Karpas-422 (cell line): ENCODE measurements at places on chromosomes 3 and 15. TPM values are rescaled to one million over a fixed set of nuclear protein-coding genes. Genes with fewer than 3 reads are reported as not detected.
A peak's percentile ranks its signal among the peaks of the same experiment; 100 is the strongest.

DNA sequence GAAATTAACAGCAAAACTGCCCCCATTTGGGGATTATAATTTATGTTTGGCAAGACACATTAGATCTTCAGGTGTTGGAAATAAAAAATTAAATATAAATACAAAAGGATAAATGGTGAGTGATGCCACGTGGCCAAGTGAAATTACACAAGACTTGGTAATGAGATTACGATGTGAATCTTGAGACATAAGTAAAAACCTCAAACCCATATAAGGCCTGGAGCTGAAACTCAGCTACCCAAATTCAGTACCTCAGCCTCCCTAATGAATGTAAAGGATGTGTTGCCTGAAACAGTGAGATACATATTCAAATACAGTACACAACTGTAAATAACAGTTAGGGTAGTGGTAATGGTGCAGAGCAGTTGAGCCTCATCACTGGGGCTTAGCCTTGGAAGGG, 1146.6 kb downstream of the OTOL1 start:
- no peak overlapping the region for H3K27ac ChIP-seq
- H3K4me1 ChIP-seq, result no peaks in the 10 kb centered on the region
- no peak for DNase-seq
- H3K4me3 ChIP-seq, result no peak overlapping the region
- no peaks in the 10 kb centered on the region for H3K36me3 ChIP-seq

DNA sequence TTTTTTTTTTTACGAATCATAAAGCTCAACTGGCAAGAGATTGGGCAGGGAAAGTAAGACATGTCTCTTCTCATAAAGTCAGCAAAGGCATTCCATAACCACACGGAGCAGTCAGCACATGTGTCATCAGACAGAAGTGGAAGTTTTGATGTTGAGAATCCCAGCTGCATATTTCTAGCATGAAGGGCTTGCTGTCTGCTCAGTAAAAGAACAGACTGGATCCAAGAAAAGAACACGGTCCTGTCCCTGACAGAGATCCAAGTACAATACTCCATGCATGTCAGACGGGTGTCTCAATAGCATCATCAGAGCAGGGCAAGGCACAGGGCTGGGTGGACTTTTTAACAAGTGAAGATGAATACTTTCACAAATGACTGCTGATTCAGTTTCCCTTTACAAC, 38.2 kb downstream of the ABI3BP start:
- H3K4me3 ChIP-seq, result no peak overlapping the region
- no peak for DNase-seq
- no peaks in the 10 kb centered on the region for H3K27me3 ChIP-seq
- H3K36me3 ChIP-seq, result no peaks in the 10 kb centered on the region
- H3K27ac ChIP-seq, result no peak overlapping the region
- H3K4me1 ChIP-seq, result no peaks in the 10 kb centered on the region

SLC12A8 gene
- 156 and 183 TPM in 2 replicates for total RNA-seq

- peak overlapping the region; percentile 87 for H3K4me3 ChIP-seq
- H3K4me1 ChIP-seq, result peaks cover 23% of the 10 kb centered on the region
- peak; percentile 64 for DNase-seq
- H3K27ac ChIP-seq, result peak overlapping the region; percentile 83
- H3K27me3 ChIP-seq, result no peaks in the 10 kb centered on the region
- H3K36me3 ChIP-seq, result no peaks in the 10 kb centered on the region
Measured at GRCh38 chr15:65869954-65870871, 922 bp downstream of the RAB11A start.

DNA sequence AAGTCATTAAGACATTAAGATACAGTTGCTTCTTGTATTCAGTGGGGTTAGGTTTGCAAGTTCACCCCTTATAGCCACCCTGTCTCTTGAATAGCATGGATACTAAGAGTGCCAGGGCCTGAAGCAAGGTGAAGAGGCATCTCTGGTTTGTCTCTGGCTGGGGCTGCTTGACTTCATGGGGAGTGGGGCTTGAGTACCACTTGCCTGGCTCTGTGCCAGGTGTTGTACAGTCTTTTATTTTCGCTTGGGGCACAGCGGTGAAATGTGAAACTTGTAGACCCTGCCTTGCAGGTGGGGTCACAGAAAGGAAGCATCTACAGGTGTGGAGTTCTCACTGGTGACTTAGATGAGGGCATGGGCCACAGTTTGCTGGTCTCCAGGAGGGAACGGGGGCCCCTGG, 152.1 kb downstream of the PDE8A start:
- no peak for DNase-seq
- H3K27ac ChIP-seq, result no peak overlapping the region
- H3K4me1 ChIP-seq, result no peaks in the 10 kb centered on the region

- H3K36me3 ChIP-seq, result no peaks in the 10 kb centered on the region
- H3K4me3 ChIP-seq, result no peak overlapping the region
- H3K27ac ChIP-seq, result no peak overlapping the region
- H3K27me3 ChIP-seq, result no peaks in the 10 kb centered on the region
Measured at GRCh38 chr3:156017352-156018030, 102.9 kb upstream of the KCNAB1 start.

- peak; percentile 55 for DNase-seq
- no peaks in the 10 kb centered on the region for H3K36me3 ChIP-seq
- no peaks in the 10 kb centered on the region for H3K27me3 ChIP-seq
- H3K4me3 ChIP-seq, result no peak overlapping the region
- H3K4me1 ChIP-seq, result no peaks in the 10 kb centered on the region
Measured at GRCh38 chr3:81218023-81218422, 543.4 kb downstream of the GBE1 start.

CFAP161 gene
- 0.11 TPM in 1 of 2 replicates, not detected in the other for total RNA-seq

- H3K4me3 ChIP-seq, result no peak overlapping the region
- no peak overlapping the region for H3K27ac ChIP-seq
- no peaks in the 10 kb centered on the region for H3K36me3 ChIP-seq
- peaks cover 10% of the 10 kb centered on the region for H3K4me1 ChIP-seq
Measured at GRCh38 chr15:76057332-76058000, 2.3 kb upstream of the TMEM266 start.

DNA sequence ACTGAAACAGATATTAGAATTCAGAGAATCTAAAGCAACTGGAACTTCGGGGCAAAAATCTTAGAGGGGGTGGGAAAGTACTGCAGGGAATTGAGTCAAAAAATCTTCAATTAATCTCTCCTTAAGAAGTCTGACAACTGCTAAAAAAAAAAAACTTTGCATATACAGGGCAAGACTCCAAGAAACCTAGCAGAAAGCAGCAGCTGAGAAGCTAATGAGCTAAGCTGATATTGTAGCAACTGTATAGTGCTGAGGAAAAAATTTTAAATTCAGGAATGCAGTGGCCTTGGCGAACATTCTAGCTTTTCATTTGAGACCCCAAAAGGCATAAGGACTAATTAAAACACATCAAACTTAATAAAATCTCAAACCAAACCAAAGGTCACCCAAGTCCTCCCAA, 113.6 kb downstream of the SCAPER start:
- no peaks in the 10 kb centered on the region for H3K27me3 ChIP-seq
- no peaks in the 10 kb centered on the region for H3K36me3 ChIP-seq
- no peak overlapping the region for H3K4me3 ChIP-seq
- no peak for DNase-seq

DNA sequence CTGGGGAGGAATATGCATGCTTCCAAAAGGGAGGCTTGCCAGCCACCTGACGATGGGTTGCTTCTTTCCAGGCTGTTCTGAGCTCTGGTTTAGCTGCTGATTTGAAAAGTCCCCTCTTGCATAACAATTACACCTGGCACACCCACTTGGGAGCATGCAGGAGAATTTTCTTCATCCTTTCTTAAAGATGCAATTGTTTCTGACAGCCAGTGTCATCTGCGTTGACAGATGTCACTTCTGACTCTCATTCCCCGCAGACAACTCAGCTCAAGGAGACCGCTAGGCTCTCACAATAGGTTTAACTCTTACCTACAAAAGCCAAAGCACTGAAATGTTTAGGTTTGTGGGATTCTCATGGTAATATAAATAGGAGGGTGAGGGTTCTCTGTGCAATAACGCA, 185.6 kb upstream of the SYNPR start:
- no peaks in the 10 kb centered on the region for H3K36me3 ChIP-seq
- no peak for DNase-seq
- no peaks in the 10 kb centered on the region for H3K4me1 ChIP-seq
- no peaks in the 10 kb centered on the region for H3K27me3 ChIP-seq
- no peak overlapping the region for H3K4me3 ChIP-seq

DNA sequence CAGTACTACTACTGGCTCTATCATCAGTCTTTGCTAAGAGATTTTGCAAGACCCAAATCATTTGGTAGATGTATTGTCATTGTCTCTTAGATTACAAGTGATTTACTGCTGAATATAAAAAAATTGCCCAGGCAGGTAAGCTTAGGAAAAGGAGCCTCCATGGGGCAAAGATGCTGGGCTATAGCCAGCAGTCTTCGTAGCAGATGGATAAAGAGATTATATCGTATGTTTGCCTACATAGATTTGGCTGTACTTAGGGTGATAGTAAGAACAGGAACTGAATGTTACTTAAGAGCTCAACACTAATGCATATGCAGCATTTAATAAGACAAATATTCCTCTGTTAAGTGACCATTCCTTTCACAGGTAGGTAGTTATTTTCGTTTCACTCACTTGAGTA, 48.9 kb downstream of the PTPRG start:
- DNase-seq, result no peak
- no peaks in the 10 kb centered on the region for H3K4me1 ChIP-seq
- no peak overlapping the region for H3K4me3 ChIP-seq
- H3K27ac ChIP-seq, result no peak overlapping the region

CMTM8 gene
- total RNA-seq, result 0.14 and 0.19 TPM in 2 replicates

RBP2 gene
- not detected in 2 replicates for total RNA-seq

DNA sequence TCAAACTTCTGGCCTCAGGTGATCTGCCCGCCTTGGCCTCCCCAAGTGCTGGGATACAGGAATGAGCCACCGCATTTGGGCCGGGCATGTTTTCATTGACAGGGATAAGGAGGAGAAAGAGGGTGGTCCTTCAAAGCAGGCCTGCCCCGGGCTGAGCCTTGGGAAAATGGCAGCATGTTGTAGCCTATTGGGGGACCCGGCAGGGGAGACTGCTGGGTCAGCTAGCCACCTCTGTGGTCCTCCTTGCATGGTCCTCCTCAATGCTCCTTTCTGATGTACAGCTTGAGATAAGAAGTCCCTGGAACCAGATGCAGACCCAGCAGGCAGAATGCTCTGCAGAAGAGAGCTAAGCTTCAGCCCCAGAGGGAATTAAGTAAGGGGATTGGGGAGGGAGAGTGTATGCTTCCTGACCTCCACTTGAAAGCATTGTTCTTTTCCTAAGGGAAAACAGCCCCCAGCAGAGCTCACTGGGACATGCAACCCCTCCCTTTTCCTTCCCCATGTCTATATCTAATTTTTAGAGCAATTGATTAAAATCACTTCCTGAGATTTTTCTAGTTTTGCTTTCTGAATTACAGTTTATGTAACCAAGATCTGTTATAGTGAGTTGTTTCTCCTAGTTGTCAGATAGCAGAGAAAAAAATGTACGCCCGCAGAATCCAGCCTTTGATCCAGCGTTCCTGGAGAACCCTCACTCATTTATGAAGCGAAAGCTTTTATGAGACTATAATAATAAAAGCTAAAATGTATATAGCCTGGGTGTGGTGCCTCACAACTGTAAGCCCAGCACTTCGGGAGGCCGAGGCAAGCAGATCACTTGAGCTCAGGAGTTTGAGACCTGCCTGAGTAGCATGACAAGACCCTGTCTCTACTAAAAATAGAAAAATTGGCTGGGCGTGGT, 48.7 kb upstream of the VILL start:
- H3K36me3 ChIP-seq, result no peaks in the 10 kb centered on the region
- no peaks in the 10 kb centered on the region for H3K4me1 ChIP-seq
- H3K4me3 ChIP-seq, result no peak overlapping the region
- DNase-seq, result no peak
- H3K27me3 ChIP-seq, result no peaks in the 10 kb centered on the region
- no peak overlapping the region for H3K27ac ChIP-seq

ARPIN gene
- total RNA-seq, result not detected in 2 replicates

DNA sequence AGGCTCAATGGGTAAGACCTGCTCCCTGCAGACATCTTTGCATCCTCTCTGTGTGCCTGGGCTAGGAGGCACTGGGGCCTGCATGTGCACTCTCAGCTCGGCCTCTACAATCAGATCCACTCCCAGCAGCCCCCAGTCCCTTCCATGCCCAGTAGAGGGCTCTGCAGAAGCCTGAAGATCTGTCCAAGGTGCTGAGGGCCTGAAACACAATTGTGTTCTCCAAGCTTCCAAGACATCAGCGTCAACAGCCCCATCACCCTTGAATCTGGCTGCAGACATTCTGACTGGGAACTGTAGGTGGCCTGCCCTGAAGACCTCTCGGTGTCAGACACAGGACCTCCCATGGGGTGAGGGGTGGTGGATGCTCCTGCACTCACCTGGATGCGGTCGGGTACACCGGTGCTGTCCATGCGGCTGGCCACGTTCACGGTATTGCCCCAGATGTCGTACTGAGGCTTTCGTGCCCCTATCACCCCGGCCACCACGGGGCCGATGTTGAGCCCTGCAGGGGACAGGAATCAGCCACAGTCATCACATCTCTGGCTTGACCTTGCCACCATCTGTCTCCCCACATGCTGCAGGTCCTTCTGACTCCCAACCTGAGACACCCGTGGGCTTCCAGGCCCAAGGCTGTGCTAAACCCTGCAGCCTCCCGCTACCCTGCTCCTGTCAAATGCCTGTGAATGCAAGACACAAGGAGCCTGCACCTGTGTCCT, 84.7 kb downstream of the SEC22A start:
- no peaks in the 10 kb centered on the region for H3K36me3 ChIP-seq
- no peaks in the 10 kb centered on the region for H3K27me3 ChIP-seq
- no peaks in the 10 kb centered on the region for H3K4me1 ChIP-seq
- DNase-seq, result peak; percentile 90
- no peak overlapping the region for H3K27ac ChIP-seq

- no peaks in the 10 kb centered on the region for H3K27me3 ChIP-seq
- no peak overlapping the region for H3K4me3 ChIP-seq
- no peak for DNase-seq
- peaks cover 11% of the 10 kb centered on the region for H3K4me1 ChIP-seq
- H3K36me3 ChIP-seq, result no peaks in the 10 kb centered on the region
- H3K27ac ChIP-seq, result no peak overlapping the region
Measured at GRCh38 chr3:12188681-12189287, 30.1 kb upstream of the TIMP4 start.

- no peak overlapping the region for H3K27ac ChIP-seq
- no peaks in the 10 kb centered on the region for H3K27me3 ChIP-seq
- no peak overlapping the region for H3K4me3 ChIP-seq
- no peaks in the 10 kb centered on the region for H3K4me1 ChIP-seq
- DNase-seq, result no peak
Measured at GRCh38 chr15:96232335-96232734, 98.2 kb upstream of the NR2F2 start.

DNA sequence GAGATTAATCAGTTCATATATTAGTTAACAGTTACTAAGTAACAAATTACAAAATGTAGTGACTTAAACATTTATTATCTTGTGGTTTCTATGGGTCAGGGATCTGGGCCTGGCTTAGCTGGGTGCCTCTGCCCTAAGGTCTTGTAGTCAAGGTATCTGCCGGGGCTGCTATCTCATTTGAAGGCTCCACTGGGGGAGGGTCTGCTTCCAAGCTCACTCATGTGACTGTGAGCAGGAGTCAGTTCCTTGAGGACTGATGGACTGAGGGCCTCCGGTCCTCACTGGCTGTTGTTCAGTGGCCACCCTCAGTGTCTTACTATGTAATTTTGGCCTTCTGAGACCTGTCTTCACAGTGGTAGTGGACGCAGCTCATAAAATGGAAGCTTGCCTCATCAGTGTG, 135.9 kb upstream of the PLXNA1 start:
- H3K4me3 ChIP-seq, result no peak overlapping the region
- no peaks in the 10 kb centered on the region for H3K36me3 ChIP-seq
- no peak for DNase-seq
- H3K27me3 ChIP-seq, result no peaks in the 10 kb centered on the region

- no peak for DNase-seq
- H3K36me3 ChIP-seq, result no peaks in the 10 kb centered on the region
- H3K27ac ChIP-seq, result no peak overlapping the region
- H3K4me1 ChIP-seq, result no peaks in the 10 kb centered on the region
- no peaks in the 10 kb centered on the region for H3K27me3 ChIP-seq
Measured at GRCh38 chr3:84692261-84692660, 266.5 kb upstream of the CADM2 start.

GRCh38 chr3:125519678-125520562, at the start of gene SNX4:
TSS of gene SNX4 (minus strand) at chr3:125520202. CDS start at chr3:125520172, 30 bp downstream.
- H3K36me3 ChIP-seq, result peaks cover 9% of the 10 kb centered on the region; the same call in 1 of the 2 replicates
- peak within 1 kb of the TSS; percentile 98 for H3K4me3 ChIP-seq
- DNase-seq, result peak; percentile 95
